ENCODE measurements at places on chromosomes 13 and 19.
A peak's percentile ranks its signal among the peaks of the same experiment; 100 is the strongest.

GRCh38 chr13:102670130-102670529 is 24.7 kb downstream of the METTL21C start:
- DNase-seq, result no peak

DNA sequence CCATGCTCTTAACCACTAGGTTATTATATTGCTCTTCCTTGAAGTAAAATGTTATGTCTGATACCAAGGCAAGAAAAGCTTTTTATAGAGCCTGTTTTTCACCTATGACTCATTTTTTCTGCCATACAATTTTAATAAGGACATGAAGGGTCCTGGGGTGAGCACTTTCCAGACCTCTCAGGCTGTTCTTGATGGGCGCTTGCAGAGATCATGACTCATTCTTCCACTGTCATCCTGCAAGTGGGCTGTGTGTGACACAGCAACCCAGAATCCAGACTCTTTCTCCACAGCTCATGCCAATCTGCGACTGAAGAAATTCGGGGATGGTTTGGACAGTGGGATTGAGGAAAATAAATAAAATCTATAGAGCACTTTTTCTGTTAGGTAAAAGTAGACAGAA is 506.7 kb upstream of the NBEA start:
- no peak for DNase-seq

DNA sequence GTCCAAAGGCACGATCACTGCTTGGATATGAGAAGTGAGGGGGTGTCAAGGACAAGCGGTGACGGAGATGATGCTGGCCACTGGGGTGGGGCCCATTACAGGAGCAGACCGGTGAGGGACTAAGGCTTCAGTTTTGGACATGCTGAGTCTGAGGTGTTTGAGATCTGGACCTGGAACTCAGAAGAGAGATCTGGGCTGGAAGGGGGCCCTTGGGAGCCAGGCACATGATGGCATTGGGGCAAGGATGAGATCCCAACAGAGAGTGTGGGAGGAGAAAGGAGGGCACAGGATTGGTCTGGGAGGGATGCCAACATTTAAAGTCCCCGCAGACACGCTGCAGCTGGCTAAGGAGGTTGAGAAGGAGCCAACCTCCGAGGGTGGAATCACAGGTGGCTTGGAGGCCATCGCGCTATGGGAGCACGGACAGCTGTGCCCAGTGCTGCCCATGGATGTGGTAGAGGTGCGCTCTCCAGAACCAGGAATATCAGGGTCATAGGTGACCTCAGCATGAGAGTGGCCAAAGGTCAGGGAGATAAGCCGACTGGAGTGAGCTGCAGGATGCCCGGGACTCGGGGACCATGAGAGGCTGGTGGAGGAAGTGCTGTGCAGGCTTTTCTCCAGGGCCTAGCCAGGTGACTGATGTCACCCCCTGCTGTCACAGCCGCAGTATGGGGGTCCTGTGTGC is 21.8 kb downstream of the DHRS12 start:
- DNase-seq, result no peak

GRCh38 chr19:10936661-10937084 is 8.1 kb downstream of the TIMM29 start:
- no peak for DNase-seq

GRCh38 chr13:31005066-31005465 is 72.6 kb downstream of the TEX26 start:
- DNase-seq, result no peak

GRCh38 chr13:60009300-60010253 is 154.2 kb downstream of the DIAPH3 start:
- no peak for DNase-seq

GRCh38 chr19:36245210-36246005 is 30.5 kb downstream of the ZNF146 start:
- no peak for DNase-seq

- DNase-seq, result no peak
Measured at GRCh38 chr13:97223711-97224541, 1.8 kb downstream of the MBNL2 start.

GRCh38 chr19:31317570-31317969 is 31.7 kb downstream of the TSHZ3 start:
- no peak for DNase-seq

- DNase-seq, result no peak
Measured at GRCh38 chr19:10643968-10644259, 10.2 kb upstream of the ILF3 start.

DNA sequence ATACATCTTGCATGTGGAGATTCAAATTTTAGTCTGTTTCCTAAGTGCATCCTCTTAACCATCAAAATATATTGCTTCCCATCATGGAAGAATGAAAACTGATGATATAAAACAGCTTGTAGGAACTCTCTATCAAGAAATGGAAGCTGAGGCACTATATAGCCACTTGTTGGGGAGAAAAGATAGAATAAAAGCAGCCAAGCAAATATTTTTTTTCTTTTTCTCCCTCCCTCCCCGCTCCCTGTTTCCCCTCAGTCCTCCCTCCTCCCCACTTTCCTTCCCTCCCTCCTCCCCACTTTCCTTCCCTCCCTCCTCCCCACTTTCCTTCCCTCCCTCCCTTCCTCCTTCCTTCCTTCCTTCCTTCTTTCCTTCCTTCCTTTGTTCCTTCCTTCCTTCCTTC is 413.8 kb downstream of the GPC6 start:
- no peak for DNase-seq

GRCh38 chr13:42715909-42716308 is 65.5 kb upstream of the FAM216B start:
- DNase-seq, result no peak

GRCh38 chr19:50875795-50876422 is 2.7 kb downstream of the KLK2 start:
- DNase-seq, result no peak

GRCh38 chr19:47124937-47125668 is 5.5 kb upstream of the SAE1 start:
- no peak for DNase-seq

DNA sequence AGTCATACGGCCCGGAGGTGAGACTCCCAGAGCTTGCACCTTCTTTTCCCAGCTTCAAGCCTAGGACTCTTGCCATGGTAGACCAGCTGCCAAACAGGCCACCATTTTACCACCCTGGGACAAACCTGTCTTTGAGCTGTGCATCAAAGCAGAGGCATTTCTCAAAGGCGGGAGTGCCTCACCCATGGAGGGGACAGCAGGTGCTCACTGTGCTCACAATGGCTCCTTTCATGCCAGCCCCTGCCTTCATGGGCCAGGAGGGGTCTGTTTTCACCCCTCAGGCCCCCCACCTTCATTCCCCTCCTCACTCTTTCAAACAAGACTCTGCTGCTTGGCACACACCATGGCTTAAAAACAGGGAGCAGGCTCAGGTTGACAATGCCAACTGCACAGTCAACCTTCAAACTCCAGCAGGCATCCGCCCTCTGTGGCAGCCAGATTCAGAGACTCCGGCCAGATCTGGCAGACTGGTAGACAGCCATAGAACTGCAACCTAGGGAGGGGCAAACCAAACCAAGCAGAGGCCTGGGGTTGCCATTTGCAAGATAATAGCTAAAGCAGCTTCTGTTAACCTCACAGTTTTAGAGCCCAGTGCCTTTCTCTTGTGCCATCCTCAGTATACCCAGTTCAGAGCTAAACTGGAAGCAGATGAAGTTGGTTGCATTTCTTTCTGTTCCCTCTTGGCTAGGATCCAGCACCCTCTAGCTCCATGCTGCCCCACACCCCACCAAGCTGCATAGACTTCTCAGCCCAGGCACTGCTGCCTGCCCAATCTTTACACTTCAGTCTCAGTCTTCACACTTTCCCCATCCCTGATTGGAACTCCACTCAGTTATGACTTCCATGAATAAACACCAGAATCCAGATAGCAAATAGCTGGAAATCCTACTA is 93.9 kb upstream of the SPATA13 start:
- DNase-seq, result no peak

DNA sequence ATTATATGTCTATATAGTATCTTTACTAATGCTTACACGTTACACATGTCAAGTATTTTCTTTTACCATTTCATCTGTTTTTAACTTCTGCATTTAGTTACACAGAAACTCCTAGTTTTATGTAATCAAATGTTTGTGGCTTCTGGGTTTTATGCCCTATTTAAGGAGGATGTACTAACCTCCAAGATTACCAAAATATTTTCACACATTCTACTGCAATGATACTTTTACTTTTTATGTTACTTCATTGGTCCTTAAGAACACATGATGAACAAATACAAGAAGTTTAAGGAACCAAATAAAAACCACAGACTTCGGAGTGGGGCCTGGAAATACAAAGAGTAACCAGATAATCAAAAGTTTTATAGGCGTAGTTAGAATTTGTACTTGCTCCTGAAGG is 37.2 kb downstream of the ZC3H13 start:
- DNase-seq, result no peak

DNA sequence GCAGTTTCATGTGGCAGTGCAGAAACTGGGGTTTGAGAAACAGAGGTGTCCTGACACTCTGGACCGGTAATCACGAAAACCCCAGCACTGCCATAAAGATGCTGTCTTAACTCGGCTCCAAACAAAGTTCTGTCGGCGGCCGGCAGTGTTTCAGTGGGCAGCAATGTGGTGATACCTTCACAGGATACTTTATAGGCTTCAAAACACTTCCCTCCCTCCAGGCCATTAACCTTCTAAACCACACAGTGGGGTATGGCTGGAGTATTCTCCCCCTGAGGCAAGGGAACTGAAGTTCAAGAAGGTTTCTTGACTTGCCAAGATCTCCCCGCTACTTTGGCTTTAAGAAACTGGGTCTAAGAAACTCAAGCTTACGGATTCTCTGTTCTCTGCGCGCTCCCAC is 1.1 kb downstream of the RUBCNL start:
- DNase-seq, result no peak

DNA sequence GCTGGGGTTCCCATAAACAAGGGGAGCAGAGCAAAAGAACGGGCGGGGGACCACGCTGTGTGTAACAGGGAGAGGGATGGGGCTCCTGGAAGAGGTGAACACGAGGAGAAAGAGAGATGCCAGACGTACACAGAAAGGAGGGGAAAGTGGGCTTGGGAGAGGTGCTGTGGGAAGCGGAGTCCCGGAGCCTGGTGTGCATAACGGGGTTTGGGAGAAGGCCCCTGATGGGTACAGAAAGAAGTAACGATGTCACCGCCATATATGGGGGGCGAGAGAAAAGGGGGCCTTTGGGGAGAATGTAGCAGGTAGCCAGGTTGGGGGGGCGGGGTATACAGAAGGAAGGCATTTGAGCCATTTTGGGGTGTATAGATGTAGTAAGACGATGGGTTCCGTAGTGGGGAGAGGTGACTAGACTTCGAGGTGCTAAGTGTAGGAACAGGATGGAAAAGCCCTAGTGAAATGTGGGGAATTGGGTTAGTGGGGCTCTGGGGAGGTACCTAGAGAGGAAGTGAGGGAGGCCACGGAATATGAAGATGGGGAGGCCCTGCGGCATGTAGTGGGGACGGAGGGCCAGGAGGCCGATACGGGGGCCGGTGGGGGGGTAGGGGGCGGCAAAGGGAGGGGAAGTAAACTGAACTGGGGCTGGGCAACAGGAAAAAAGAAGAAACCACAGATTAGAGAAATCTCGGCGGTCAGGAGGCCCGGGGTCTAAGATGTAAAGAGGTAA is 787 bp downstream of the ZNF580 start:
- DNase-seq, result no peak

- DNase-seq, result no peak
Measured at GRCh38 chr19:18648973-18649315, 12.1 kb downstream of the KLHL26 start.

GRCh38 chr13:113856716-113857065 is 7.2 kb downstream of the GAS6 start:
- DNase-seq, result no peak

DNA sequence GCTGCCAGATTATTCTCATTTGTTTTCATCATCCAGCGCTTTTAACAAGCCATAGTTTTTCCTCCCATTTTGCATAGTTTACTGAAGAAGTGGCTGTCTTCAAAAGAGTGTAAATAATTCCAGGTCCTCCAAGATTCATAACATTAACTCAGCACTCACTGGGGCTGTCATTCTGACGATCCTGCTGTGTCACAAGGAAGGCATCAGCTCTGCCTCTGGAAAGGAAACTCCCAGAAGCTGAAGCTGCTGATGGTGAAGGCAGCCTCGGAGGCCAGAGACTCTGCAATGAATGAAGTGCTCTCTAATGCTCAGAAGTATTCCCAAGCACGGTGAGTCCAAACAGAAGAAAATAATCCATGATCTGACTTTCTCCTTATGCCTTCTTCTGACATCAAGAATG is 60.0 kb downstream of the FLT1 start:
- DNase-seq, result no peak

DNA sequence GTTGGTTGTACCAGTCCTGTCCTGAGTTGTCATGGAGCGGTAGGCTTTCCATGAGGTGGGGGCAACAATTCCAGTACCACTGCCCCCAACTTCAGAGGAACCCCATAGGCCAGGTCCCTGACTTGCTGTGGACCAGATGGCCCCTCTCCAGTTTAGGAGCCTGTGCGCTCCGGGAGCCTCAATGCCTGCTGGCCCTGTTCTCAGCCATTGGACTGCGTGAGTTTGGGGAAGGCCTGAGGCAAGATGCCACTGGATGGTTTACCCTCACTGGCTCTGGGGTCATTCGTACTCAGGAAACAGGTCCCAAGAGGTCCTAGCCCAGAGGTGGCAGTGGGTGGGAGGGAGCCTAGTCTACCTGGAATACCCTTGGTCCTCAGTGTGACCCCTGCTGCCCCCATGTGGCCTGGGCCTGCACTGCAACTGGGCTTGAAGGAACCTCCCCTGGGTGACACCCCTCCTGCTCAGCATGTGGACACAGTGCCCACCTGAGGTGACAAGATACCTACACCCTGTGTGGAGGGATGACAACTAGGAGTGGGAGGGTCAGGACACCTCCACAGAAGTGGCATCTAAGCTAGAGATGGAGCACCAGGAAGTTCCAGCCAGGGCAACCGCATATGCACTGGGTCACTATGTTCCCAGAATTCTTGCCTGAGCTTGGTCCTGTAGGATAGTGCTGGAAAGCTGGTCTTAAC is 6.0 kb upstream of the PRR19 start:
- DNase-seq, result peak; percentile 72

- no peak for DNase-seq
Measured at GRCh38 chr13:93372856-93373255, 146.2 kb downstream of the GPC6 start.

GRCh38 chr19:862581-863314 is 3.3 kb downstream of the CFD start:
- peak; percentile 55 for DNase-seq

GRCh38 chr19:12790628-12791344 is 500 bp upstream of the JUNB start:
- no peak for DNase-seq

GRCh38 chr19:13053761-13054625 is 48.7 kb downstream of the LYL1 start:
- no peak for DNase-seq

DNA sequence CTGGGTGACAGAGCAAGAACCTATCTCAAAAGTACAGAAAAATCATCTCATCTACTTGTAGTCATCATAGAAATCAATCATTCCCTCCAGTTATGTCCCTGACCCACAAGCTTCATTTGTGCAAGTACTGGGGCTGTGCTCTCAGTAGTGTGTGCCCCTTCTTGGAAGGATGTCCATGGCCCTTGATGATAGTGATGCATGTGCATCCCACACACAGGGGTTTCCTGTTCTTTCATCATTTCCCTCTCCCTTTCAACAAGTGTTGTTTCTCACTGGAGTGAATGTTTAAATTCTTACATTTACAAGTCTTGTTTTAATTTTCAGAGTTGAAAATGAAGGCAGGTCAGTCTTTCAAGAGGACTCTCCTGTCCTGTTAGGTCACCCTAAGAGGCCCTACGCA is 1.5 kb downstream of the LGALS13 start:
- no peak for DNase-seq

GRCh38 chr13:22703601-22704209 is 477.1 kb upstream of the SGCG start:
- no peak for DNase-seq

- no peak for DNase-seq
Measured at GRCh38 chr19:40424637-40425449, 949 bp downstream of the SERTAD1 start.

GRCh38 chr19:48441360-48442050 is 4.3 kb upstream of the GRWD1 start:
- DNase-seq, result no peak

Measured in stimulated activated CD8-positive, alpha-beta memory T cell treated with anti-CD3 and anti-CD28 coated beads, Interleukin-15, amount 100 ng/mL, for 48 hours (primary cell).